GM04503 (cell line): ENCODE measurements at places on chromosomes 7 and 10.
A peak's percentile ranks its signal among the peaks of the same experiment; 100 is the strongest.

- no peak for DNase-seq
Measured at GRCh38 chr7:155993420-155994278, 181.4 kb upstream of the SHH start.

DNA sequence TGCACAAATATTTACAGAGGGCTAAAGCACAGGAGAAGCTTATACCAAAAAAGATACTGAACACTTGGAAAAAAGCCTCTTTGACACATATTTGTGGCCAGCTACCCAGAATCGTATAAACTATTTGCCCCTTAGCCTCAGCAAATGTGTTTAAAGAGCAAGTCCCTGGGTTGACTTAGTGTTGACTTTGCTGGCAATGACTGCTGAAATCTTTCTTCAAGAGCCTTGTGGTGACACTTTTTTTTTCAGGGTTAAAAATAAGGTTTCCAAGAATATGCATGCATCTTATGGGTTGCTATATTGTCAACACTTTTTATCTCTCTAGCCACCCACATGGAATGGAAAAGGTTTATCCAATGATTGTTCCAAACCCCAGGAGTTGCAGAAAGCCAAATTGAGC is 14.9 kb upstream of the PLEKHS1 start:
- no peak for DNase-seq

DNA sequence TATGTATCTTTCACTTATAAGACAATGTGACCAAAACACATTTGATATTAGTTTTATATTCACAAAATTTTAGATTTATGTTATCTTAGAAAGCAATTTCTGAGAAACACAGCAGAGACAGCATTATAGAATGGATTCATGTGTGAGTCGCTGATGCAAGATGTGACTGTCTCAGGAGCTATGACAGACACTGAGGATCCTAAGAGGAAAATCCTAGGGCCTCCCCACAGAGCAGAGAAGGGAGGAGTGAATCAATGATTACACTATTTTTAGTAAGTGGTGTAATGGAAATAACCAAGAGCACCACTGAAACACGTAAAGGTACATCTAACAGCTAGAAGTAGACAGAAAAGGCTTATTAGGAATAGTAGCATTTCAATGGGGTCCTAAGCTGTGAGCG is 204.0 kb upstream of the PTN start:
- DNase-seq, result no peak

GRCh38 chr10:70990681-70991080 is 102.3 kb upstream of the PCBD1 start:
- DNase-seq, result no peak

- DNase-seq, result no peak
Measured at GRCh38 chr7:107130487-107131220, 38.1 kb upstream of the HBP1 start.

DNA sequence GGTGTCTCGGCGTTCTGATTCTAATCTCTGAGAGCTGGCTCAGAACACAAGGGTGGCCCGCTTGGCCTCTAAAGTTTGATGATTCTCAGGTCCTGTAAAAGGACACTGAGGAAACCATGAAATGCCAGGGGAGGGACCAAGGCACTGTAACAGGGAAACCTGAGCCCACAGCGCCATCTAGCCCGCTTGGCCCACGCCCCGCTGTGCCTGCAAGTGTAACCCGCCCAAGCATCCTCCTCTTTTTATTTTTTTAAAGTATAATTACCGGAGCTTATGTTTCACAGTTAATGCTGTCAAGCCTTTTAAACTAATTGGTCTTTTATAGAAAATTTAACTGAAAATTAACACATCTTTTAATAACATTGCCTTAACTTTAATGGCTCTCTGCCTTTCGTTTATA is 734.7 kb downstream of the KCNMA1 start:
- no peak for DNase-seq

GRCh38 chr7:24395512-24395911 is 111.5 kb downstream of the NPY start:
- no peak for DNase-seq

DNA sequence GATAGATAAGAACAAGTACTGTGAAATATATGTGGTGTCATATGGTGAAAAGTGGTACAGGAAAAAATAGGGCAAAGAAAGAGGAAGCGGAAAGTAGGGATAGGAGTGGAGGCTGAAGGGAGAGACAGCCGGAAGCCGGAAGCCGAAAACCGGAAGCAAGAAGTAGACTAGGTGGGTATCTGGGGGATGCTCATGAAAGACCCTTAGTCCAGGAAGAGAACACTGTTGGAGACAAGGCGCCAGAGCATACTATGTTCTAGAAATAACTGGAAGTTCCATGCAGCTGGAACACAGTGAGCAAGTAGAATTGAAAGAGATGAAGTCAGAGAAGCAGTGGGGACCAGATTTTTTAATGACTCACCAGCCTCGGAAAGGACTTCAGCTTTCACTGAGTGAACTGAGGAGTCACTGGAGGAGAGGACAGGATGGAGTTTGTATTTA is 22.5 kb downstream of the ST8SIA6 start:
- DNase-seq, result peak; percentile 11

DNA sequence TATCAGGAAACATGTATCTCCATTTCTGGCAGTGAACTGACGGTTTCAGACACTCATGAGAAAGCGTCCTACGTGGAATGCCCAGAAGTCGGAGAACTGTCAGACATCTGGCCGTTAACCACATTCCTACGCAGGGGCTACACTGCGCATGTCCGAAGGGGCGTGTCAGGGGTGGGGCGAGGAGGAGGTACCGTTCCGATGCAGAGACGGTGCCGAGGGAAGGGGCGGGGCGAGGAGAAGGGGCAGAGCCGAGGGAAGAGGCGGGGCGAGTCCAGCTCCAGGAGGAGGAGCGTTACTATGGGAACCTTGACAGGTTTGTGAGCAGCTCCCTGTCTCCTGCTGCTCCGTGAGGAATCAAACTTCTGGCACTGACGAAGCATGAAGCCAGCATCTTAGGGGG is 366.9 kb upstream of the NUPR2 start:
- no peak for DNase-seq

GRCh38 chr10:4982764-4983226 is 19.6 kb downstream of the AKR1C1 start:
- DNase-seq, result no peak

DNA sequence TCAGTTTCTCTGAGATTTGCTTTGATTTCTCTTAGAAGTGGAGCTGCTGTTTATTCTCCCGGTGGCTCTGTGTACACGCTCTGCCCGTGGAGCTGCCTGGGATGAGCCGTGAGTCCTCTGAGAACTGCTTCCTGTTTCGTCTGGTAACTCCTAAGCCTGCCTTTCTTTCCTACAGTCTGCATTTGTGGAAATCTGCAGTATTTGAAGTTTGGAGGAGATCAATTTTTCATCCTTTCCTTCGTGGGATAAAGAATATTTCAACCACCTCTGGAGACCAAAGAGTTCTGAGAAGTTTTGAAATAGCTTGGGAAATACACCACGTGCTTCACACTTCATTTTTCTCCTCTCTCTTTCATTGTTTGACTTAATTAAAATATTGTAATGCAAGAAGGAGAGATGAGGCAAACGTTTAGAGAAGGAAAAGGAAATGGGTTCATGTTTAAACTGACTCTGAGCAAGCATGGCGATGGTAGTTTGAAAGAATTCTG is 311.9 kb downstream of the LRMDA start:
- no peak for DNase-seq

DNA sequence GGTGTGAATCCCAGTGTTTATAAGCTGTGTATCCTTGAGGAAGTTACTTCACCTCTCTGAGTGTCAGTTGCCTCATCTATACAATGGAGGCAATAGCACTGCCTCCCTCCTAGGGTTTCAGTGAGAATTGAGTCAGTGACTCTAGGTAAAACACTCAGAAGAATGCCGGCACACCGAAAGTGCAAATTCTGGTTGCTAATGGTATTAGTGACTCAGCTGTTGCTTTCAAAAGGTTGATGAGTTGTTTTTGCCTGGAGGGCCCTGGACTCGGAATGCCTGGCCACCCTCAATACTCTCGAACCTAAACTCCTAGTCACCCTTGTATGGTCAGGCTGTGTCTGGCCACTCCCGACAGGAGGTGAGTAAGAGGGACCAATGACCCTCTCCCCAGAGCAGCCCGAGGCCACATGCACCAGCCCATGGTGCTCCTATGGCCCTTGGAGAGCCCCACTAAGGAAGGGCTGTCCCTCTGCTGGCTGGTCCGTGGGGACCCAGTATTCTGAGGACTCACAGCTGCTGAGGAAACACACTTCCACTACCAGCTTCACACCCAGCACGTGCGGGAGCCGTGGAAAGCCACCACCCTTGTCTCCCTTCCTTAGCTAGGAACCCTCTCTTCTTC is 60.2 kb downstream of the CALML3 start:
- peak; percentile 81 for DNase-seq

DNA sequence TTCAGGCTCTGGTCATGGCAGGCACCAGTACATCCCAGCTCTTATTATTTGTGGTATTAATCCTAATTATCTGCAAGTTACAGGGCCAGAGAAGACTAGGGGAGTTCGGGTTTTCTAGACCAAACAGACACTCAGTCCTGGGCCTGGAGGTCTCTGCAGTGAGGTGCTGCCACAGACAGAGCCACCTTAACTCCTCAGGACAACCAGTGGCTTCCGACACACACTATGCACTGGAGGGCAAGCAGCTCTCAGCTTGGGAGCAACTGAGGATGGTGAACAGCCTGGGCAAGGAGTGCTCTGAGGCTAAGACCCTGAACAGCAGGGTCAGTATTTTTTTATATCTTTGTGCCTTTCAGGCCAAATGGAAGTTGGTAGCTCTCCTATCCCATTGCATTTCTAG is 19.0 kb downstream of the ACTA2 start:
- DNase-seq, result no peak
